Suppressor macrophage (primary cell): ENCODE measurements at places on chromosomes 7 and 10.

DNA sequence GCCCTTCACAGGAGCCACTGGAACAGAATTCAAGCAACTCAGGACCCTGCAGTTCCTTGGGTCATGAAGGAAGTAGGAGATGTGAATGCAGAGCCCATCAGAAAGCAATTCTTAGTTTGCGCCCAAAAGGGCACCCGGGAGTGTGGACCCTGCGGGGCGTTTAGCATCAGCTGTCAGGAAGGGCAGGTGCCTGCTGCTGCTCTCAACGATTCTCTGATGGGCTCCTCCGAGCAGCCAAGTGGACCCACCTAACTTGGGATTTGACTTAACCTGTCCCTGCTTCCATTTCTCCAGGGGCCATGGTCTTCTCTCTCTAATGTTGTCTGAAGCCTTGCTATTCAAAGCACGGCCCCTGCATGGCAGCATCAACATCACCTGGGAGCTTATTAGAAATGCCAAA is 17.1 kb downstream of the CPA5 start:
- no peak for DNase-seq

- no peak for DNase-seq
Measured at GRCh38 chr7:107048783-107049418, 4.4 kb downstream of the PRKAR2B start.

GRCh38 chr10:8273749-8274148 is 219.3 kb downstream of the GATA3 start:
- no peak for DNase-seq

DNA sequence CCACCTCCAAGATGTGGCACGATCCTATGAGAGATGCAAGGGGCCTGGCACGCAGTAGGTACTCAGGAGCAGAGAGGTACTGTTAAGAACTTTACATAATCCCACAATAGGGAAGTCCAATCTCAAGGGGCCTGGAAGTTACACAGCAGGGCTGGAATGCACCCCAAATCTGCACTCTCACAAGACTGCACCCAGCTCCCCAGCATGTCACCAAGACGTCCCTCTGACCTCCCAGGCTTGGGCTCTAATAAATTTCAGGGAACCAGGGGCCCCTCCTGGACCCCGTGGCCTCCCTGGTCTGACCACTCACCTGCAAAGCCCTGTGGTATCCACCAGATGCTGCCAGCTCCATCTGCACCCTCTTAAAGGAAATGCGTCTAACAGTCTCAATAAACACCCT is 94.9 kb downstream of the OAT start:
- no peak for DNase-seq

GRCh38 chr7:134694299-134694698 is 47.6 kb downstream of the BPGM start:
- no peak for DNase-seq

DNA sequence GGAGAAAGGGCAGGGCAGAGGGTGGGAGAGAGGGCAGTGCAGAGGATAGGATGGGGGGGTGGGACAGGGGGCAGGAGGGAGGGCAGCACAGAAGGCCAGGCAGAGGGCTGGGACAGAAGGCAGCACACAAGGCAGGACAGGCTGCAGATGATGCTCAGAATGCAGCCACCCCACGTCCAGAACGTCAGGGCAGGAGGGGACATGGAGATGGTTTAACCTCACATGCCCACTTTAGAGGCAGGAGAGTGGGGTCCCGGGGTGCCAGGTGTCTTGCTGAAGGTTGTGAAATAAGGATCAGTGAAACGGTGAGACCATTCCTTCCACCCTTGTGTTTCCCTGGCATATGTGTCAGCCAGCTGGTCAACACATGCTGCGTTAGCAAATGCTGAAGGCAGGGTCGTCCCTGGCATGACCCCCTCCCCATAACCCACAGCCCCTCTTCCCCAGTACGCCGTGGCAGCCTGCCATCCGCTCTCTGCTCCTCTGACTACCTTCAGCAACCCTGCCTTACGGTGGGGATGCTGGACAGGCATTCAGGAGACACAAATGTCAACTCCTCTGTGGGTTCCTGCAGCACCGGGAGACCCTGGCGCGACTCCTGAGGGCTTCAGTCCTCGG is 592.1 kb downstream of the DNAJB6 start:
- DNase-seq = no peak

GRCh38 chr10:44065788-44066526 is 318.9 kb downstream of the CXCL12 start:
- DNase-seq = no peak

DNA sequence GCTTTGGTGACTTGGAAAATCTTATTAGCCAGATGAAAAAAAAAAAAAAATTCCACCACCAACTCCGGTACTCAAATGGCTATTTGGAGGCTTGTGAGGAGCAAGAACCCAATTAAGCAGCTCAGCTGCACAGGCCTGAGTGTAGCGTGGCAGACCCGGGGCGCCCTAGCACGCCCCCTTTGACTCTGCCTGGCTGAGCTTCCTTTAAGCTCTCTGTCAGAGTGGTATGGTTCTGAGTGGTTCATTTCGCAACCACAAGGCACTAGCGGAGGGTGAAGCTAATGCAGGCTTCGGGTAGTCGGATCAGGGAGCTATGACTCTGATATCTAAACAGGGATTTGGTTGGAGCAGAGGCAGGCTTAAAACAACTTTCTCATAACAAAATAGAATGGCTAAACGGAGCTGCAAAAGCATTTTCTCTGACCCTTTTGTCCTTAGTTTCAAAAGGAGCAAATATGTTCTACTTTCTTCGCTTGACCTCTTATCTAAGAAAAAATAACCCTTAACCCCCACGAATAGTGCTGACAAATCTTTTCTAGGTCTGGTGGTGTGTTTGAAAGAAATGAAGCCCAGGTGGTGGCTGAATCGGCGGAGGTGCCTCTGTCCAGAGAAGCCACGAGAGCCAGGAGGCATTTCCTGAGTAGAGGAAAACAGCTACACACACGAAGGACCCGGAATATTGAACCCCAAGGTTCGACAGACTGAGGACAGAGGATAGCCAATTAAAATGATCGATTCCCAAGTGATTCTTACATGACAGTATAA is 285.4 kb upstream of the GLI3 start:
- no peak for DNase-seq

DNA sequence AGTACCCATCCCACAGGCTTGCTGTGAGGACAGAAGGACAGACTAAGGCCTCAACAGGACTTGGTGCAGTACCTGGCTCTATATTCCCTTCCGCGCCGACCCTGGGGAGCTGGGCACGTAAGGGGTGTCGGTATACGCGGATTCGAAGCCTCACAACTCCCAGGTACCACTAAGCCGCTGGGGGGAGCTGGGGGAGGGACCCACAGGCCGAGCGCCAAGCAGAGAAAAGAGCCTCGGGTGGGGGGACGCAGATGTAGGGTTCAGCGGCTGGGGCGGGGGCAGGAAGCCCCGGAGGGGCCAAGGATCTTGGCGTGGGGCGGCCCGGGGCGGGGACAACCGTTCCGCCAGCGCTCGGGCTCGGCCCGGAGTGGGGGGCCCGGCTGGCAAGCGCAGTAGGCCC is 126.4 kb upstream of the ZNF746 start:
- DNase-seq = peak; percentile 18
